Activated CD8-positive, alpha-beta memory T cell treated with anti-CD3 and anti-CD28 coated beads, Interleukin-2, amount 50 U/mL, for 4 hours (primary cell): ENCODE measurements at places on chromosomes 3 and 15.

- DNase-seq = no peak
Measured at GRCh38 chr15:78242128-78242527, 7.8 kb upstream of the ACSBG1 start.

- DNase-seq = no peak
Measured at GRCh38 chr3:52697632-52697965, 8.0 kb downstream of the GLT8D1 start.

- DNase-seq = no peak
Measured at GRCh38 chr3:119716998-119717397, 14.2 kb downstream of the CFAP91 start.

DNA sequence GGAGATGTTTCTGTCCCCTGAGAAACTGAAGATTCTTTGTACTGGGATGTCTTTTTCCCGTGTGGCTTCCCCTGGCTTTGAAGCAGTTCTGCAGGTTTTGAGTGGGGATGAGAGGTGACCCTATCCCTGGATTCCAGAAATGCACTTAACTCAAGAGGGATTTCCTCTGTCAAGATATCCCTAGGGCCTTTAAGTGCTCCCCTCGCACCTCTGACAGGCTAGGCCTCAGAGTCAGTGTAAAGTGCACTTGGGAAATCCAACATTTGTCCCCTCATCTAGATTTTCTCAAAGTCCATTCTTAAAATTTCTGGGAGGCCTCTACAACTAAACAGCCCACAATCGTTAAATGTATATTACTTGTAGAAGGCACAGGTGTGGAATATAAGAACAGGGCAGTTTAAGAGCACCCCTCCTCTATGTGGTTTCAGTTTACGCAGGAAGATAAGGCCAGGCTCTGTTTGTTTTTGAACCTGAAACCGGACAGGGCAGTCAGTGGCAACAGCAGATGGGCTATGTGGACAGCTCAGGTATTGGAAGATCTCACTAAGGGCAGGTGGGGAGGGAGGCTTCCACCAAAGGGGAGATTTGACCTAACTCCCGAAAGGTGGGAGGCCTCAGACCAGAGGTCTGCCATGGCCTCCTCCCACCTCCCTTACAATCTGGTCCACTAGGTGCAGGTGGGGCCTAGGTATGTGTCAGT lies 4.8 kb downstream of the C3orf52 start:
- DNase-seq = no peak

DNA sequence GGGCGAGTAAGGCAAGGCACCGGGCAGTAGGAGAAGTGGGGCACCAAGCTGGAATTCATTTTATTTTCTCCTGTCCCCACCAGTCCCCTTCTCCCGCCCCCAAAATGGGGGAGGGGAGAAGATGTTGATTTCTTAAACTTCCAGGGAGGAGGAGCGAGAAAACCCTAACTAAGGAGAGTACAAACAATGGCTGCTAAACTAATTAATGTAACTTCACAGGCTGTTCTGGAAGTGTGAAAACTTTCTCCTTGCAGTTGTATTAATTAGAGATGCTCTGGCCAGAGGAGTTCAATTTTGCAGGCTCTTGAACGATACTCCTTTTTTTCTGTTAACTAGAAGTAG lies 11.5 kb downstream of the ZIC4 start:
- no peak for DNase-seq

GRCh38 chr15:60009980-60010732 lies 6.0 kb downstream of the FOXB1 start:
- DNase-seq = no peak

- no peak for DNase-seq
Measured at GRCh38 chr15:70023769-70024491, 73.8 kb downstream of the TLE3 start.

GRCh38 chr3:1007866-1008265 lies 85.0 kb upstream of the CNTN6 start:
- no peak for DNase-seq

GRCh38 chr3:31404871-31405270 lies 127.9 kb upstream of the STT3B start:
- DNase-seq = no peak

DNA sequence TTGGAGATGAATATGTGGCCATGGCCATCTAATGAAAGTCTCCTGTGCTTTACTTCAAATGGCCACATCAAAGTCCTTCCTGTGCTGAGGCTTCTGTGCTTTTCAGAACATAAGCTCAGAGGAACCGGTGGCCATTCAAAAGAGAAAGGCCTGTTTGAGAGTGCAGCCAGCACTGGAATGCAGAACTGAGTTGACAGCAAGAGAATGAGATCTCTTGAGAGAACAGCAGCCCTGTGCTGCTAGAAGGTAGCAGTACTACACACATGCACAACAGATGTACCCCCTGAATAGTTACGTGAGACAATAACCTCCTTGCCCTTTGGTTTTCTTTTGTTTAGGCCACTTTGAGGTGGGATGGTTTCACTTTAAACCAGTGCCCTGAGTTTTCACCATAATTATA lies 292.5 kb downstream of the PTPRG start:
- no peak for DNase-seq
